ENCODE measurements at places on chromosomes 2 and 18. TPM values are rescaled to one million over a fixed set of nuclear protein-coding genes. Genes with fewer than 3 reads are reported as not detected.

DNA sequence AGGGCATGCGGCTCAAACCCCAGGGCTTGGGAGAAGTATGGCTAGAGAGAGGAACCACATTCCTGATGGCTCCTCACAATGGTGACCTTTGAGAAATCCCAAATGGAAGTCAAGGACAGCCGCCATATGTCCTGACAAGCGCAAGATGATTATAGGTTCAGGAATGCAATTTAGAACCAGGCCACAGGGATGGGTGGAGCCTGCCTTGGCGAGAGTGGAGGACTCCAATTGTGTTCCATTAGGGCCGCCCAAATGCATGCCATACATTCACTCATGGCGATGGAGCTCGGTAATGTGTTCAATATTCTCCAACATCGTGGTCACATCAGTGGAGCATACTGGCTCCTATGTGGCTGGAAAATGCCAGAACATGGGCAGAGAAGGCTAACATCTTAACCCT is 662.9 kb upstream of the ID2 start:
- no peak for DNase-seq

TRIM43 gene
- total RNA-seq, result not detected

- DNase-seq, result no peak
Observed at GRCh38 chr2:207235621-207236020, 69.9 kb upstream of the KLF7 start.

PROM2 gene
- 0.35 TPM for total RNA-seq

GRCh38 chr2:178908810-178909209 is 101.6 kb upstream of the TTN start:
- no peak for DNase-seq

SNORC gene
- total RNA-seq, result 1.3 TPM

Data from left ventricle myocardium superior (tissue), 1 donor.